ENCODE measurements at places on chromosomes 12 and 14.
A peak's percentile ranks its signal among the peaks of the same experiment; 100 is the strongest.

DNA sequence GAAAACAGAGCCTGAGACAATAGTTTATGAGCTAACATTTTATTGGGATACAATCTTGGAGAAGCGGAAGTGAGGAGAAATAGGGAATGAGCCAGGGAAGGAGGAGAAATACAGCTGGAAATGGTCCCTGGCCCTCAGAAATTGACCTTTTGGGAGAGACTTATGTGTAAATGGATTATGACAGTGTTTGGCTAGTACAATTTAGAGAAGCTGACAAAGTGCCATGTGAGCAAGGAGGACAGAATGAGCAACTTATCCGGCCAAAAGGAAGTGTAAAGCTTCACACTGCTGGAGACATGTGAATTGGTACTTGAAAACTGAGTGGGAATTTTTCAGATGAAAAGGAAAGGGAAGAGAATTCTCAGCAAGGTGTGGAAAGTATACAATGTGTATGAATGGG is 2.9 kb downstream of the GLIPR1 start:
- no peak for DNase-seq

GRCh38 chr12:7076493-7076892 is 15.8 kb downstream of the C1R start:
- no peak for DNase-seq

DNA sequence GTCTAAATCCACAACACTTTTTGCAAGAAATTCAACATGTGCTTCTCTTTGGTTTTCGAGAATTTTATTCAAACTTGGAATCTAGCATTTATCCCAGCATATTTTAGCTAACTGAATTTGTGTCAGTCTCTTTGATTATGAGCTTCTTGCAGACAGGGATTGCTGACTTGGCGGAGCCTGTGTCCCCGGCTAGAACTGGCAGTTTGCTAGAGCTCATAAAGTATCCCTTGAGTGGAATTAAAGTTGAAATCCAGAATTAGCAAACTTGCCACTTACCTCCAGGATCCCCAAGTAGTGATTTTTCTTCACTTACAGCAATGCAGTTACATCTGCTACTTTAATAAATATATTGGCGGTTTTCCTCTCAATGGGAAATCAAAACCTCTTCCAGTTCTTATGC is 306.9 kb downstream of the AACS start:
- no peak for DNase-seq

GRCh38 chr12:122537021-122537420 is 10.0 kb downstream of the KNTC1 start:
- DNase-seq = no peak

DNA sequence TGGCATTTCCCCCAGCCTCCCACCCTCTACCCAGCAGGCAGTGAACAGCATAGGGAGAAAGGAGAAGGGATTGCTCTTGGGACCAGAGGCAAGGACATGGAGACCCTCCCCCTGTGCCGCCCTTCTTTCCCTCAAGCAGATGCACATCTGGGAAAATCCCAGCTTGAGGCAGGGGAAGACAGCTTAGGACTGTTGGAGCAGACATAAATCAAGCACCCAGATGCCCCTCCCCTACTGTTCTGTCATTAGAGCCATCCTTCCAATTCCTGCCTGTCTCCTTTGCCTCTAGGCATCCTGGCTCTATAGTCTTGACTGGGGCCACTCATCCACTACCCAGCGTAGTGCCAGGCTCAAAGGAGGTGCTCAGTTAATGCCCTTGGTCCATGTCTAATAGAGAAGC is 7.5 kb upstream of the CISTR start:
- no peak for DNase-seq

- DNase-seq = no peak
Observed at GRCh38 chr14:72738161-72738611, 155.7 kb downstream of the DPF3 start.

DNA sequence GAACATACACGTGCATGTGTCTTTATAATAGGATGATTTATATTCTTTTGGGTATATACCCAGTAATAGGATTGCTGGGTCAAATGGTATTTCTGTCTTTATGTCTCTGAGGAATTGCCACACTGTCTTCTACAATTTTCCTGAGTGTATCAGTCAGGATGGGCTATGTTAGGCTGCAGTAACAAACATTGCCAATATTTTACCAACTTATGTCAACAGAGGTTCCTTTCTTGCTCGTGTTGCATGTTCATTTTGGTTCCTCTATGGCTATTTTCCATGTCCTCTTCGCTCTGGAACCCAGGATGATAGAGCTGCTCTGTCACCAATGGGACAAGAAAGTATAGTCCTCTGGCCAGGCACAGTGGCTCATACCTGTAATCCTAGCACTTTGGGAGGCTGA is 86.7 kb downstream of the ZNF664 start:
- DNase-seq = no peak

- no peak for DNase-seq
Observed at GRCh38 chr12:19373586-19373985, 65.7 kb upstream of the AEBP2 start.

GRCh38 chr12:24102676-24103075 is 153.2 kb upstream of the SOX5 start:
- no peak for DNase-seq

- DNase-seq = no peak
Observed at GRCh38 chr12:7485095-7485494, 18.5 kb downstream of the CD163 start.

DNA sequence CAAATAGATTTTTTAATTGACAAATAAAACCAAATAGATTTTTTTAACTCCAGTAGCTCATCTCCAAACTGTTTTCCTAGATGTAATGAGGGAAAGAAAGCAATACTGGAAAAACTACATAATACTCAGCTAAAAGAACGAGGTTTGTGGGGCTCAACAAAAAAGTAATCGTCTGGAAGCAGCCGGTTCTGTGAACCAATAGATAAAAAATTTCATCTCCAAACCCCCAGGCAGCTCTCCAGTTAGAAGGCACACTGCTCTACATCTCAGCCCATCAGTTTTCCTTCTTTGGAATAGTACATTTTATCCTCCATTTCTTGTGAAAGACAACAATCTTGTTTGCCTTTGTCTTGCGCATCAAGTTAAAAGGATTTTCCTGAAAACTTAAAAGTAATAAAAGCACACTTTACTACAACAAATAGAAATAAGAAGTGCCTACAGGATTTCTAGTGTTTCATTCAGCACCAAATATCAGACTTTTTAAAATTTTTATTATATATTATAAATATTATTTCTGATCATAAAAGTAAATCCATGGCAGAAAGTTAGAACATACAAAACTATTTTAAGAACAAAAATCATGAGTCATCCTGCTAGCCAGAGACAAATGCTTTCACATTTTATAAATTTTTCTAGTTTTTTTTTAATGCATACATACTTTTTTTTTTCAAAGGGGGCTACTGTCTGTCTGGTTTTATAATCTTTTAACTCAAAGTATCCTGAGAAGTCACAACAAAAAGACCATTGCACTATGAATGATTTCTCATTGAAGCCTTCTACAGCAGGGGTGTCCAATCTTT is 67.7 kb downstream of the EPS8 start:
- no peak for DNase-seq

DNA sequence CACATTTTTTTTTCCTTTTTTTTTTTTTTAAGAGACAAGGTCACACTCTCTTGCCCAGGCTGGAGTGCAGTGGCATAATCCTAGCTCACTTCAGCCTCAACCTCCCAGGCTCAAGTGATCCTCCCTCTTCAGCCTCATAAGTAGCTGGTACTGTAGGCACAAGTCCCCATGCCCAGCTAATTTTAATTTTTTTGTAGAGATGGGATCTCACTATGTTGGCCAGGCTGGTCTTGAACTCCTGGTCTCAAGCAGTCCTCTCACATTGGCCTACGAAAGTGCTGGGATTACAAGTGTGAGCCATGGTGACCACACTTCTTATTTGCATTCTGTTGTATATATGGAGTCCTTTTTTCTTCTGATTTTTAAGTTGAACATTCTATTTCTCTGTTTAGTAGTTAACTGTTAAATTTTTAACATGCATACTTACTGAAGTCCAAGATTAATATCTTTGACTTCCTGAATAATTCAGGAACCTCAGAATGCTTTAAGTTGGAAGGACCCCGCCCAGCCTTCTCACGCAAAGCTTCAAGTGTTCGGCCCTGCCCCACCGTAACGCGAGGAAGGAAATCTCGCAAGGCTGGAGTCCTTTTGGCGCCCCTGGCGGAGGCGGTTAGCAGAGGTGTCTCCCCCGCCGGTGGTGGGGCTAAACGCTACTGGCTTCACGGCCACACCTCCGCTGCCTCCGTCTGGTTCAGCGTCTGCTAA is 21.6 kb downstream of the SPATS2 start:
- peak; percentile 56 for DNase-seq

DNA sequence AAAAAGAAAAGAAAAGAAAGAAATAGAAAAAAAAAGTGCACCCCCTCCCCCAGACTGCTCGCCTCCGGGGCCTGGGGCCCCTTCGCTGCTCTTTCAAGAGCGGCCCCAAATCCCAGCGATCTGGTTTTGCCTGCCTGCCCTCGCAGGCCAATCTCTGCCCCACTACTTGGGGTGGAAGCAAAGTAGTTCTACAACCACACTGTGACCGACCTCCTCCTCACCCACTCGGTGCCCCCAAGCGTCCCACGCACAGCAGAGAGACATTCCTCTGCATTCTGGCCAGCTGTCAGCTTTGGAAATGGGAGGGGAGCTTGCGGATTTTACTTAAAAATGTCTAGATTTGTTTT is 2.4 kb upstream of the TBX3 start:
- no peak for DNase-seq

- no peak for DNase-seq
Observed at GRCh38 chr12:58341791-58342190, 400.4 kb downstream of the ATP23 start.

DNA sequence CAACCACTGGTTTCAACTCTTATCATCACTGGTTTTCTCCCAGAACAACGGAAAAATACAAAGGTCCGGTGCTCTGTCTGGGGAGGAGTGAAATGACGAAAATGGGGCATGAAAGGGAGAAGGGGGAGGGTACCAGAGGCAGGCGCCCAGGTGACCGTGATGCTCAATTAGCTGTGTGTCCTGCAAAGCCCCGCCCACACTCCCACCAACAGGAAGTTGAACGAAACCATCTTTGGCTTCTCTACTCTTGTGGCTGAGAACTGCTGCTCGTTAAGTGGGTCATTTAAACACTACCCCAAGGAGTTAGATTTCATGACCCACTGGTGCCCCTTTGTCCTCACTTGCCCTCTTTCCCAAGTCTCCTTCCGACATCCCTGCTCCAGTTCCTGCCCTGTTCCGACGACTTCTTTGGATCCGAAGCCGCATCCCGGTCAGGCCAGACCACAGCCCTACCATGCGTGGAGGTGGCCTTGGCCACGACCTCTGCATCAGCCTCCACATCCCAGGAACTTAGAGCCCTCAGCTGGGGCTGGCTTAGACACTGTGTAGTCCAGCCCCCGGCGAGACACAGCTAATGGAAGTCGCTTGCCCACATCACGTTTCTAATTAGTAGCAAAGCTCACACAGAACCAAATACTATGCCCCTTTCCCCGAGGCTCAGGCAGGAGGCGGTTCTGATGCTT is 11.4 kb upstream of the LRTM2 start:
- no peak for DNase-seq

GRCh38 chr14:67941456-67942018 is 122.0 kb downstream of the RAD51B start:
- no peak for DNase-seq

GRCh38 chr12:122544537-122544936 is 17.5 kb downstream of the KNTC1 start:
- no peak for DNase-seq

GRCh38 chr14:105527381-105527825 is 1.0 kb downstream of the TMEM121 start:
- DNase-seq = no peak
